Foreskin keratinocyte (primary cell): ENCODE measurements at places on chromosomes 3 and 15. TPM values are rescaled to one million over a fixed set of nuclear protein-coding genes. Genes with fewer than 3 reads are reported as not detected.

DNA sequence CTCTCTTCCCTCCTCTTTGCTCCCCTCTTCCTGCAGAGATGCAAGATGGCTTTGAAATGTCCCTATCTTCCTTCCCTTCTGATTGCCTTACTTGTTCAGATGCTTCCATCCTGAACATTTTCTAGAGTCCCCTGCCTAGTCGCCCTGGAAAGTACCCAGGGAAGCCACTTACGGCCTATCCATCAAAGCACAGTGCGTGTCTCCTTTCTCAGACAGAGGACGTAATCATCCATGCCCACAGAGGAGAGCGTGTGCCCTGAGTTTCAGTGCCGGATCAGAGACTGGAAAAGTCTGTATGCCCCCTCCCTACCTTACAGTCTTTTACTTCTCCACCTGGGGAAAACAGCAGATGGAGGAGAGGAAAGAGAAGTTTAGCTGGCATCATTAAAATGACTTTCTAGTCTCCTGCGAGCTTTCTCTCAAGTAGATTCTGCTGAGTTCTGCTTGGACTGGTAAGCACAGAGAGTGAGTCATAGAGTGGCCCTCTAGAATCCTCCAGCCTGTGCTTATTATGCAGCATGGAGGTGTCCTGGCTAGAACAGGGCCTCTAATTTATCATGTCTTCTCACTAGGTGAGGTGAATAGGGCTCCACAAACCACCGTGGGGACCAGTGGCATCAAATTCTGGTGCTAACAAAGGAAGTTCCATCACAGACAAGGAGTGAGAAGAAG lies 114.6 kb downstream of the SLCO3A1 start:
- DNase-seq, result peak; percentile 37

DNA sequence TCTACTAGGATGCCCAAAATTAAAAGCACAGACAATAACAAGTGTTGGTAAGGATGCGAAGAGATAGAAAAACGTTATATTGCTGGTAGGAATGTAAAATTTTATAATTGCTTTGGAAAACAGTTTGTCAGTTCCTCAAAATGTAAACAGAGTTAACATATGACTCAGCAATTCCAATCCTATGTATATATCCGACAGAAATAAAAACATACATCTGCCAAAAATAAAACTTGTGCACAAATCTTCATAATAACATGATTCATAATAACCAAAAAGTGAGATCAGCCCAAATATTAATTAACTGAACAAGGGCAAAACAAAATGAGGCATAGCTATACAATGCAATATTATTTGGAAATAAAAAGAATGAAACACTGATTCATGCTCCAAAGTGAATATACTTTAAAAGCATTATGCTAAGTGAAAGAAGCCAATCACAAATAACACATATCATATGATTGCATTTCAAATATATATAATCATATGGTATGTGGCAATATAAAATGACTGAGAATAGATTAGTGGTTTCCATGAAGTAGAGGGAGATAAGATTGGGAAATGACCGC lies 609.3 kb downstream of the IGSF11 start:
- DNase-seq, result peak; percentile 17

TF gene
- polyA plus RNA-seq, result under 0.01 TPM in 1 of 2 replicates, not detected in the other

SLC38A3 gene
- 0.09 TPM in 1 of 2 replicates, not detected in the other for polyA plus RNA-seq

GRCh38 chr3:40939741-40940130 lies 259.6 kb upstream of the CTNNB1 start:
- DNase-seq, result no peak
